T-helper 22 cell (primary cell): ENCODE measurements at places on chromosomes 16 and 17.

GRCh38 chr16:85220964-85221731 is 108.9 kb upstream of the CIBAR2 start:
- no peak for DNase-seq

DNA sequence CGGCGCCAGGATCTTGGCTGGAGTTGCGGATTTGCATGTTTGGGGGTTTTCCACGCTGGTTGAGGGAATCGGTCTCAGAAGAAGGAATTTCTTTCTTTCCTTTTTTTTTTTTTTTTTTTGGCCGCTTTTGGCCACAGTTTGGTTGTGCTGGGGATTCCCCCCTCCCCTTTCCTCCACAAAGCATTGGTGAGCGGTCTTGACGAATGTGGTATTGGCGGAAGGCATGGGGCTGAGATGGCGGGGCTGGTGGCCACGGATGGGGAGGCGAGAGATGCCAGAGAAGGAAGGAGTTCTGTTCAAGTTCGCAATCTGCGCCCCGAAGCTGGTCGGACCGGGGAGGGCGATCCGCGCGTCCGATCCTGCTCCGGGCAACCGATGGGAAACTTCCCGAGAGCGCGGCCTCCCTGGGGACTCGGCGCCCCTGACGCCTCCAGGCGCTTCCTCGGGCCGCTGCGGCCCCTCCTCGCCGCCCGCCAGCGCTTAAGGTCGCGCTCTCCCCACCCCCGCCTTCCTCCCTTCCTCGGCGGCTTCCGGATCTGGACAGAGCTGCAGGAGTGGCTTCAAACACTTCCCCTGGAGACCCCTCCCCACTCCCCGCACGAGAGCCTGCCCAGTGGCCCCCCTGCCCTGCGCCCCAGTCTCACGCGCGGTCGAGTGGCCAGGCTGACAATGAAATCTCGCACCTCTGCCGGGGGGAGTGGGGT is 43.2 kb downstream of the RAI1 start:
- DNase-seq = no peak

DNA sequence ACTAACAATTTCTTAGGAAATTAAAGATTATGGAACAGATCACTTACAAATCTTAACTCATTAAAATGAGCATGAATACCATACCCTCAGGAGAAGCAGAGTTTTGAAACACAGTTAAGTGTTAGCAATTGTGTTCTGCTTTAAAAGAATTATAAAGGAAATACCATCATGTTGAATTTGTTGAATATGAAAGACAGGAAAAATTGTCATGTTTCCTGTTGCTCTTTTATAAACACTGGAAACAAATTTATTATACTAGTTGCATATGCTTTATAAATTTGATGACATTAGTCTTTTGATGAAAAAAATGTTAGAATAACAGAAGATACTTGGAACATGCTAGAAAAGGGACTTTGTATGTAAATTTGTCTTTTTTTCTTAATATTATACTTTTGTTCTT is 59.7 kb downstream of the VMP1 start:
- DNase-seq = no peak

GRCh38 chr16:12145918-12146317 is 169.4 kb downstream of the SNX29 start:
- DNase-seq = no peak

DNA sequence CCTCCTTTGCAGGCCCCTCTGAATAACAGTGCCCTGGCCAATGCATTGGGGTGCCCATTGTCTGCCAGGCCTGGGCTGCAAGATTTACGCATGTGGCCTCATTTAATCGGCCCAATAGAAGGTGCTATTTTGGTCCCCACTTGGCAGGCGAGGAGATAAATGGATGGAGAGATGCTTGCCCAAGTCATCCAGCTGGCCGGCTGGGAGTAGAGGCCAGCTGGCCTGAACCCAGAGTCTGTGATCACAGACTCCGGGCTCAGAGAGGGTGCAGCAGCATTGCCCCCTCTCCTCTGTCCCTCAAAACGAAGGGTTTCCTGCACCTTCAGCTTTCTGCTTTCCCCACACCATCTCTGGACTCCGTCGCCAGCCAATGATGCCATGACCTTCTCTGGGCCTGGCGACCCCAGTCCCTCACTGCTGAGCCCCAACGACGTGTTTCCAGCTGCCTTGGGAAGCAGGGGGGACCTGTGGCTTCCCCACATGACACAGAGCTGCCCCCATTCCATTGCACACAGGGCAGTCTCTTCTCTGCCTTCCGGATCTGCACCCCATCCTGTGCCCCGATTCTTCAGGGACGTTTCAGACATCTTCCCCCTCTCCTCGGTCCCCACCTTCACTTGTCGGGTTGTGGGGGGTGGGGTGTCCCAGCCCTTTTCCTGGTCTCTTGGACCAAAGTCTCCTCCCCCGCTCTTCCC is 3.5 kb upstream of the ADGRG1 start:
- no peak for DNase-seq

- no peak for DNase-seq
Measured at GRCh38 chr16:86831366-86831765, 253.0 kb downstream of the FOXL1 start.

DNA sequence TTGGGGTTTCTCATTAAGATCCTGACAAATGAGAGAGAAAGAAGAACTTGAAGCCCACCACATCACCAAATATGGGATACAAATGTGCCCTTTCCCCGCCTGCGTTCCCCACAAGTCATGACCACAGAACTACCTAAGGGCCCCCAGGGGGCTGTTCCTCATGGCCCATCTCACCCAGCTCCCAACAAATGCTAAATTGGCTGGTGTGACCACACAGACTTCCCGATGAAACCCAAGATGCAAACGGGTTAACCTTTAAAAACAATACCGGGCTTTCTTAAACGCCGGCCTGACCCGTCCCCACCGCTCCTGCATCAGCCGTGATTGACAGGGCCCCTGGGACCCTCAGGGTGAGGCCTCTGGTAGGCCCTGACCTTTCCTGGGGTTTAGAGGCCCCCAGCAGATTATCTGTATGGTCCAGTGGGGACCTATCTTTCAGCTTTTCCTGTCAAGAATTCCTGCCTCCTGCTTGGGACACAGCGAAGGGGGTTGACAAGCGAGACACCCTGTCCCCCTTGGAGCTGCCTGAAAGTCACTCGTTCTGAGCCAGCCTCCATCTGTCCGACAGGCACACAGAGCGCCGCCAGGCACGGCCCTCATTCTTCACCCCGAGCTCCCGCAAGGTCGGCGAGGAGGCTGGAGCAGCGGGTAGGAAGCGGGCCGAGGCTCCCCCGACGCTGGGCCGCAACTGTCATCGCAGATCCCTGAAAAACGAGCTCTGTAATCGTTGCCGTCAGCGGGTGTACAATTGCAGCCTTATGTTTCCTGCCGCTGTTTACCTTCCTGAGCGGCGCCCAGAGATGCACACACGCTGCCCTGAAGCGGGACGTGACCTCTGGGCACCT is 300.1 kb downstream of the FOXL1 start:
- DNase-seq = no peak

DNA sequence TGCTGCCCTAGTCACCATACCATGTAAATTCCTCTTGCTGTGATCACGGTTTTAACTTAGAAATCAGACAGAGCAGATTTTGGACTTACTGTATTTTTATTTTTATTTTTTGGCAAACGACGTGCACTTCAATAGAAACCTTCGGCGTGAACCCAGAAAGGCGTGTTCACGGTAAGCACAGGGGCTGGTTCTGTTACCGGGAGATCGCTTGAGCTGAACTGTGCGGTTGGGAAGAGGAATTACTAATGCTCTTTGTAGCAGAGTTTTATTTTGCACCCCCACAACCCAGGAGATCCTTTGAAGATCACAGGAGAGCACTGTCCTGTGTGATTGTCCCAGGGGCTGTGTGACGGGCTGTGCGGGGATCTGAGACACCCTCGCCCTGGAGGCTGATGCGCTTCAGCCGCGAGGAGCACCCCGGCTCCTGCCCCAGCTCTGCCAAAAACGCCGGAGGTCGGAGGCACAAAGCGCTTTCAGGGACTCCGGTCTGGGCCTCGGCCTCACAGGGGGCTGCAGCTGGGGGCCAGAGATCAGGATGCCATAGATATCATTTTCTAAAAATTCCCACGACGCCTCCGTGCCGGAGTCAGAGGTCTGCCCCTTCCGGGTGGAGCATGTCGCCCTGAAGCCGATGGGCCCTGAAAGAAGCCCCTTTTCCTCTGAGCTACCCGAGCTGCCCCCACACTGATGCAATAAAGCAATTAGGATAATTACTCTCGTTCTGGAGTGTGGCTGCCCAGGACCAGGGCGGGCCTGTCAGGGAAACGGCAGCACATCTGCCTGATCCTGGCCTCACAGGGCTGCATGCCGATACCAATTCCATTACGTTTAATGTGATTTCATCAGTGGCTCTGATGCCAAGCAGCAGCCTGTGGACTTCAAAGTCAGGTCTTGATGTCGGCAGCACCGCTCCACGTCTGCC is 71.8 kb downstream of the LMF1 start:
- DNase-seq = no peak

DNA sequence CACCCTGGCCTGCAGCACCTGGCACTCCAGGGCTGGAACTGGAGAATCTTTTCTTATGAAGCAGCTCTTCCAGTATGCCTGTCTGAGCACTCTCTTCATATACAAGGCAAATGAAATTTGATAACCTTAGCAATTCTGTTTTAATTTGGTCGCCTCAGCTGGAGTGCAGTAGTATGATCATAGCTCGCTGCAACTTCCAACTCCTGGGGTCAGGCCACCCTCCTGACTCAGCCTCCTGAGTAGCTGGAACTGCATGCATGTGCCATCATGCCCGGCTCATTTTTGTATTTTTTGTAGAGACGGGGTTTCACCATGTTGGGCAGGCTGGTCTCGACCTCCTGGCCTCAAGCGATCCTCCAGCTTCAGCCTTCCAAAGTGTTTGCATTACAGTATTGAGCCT is 140.8 kb upstream of the CHMP6 start:
- DNase-seq = no peak

GRCh38 chr17:42240201-42240600 is 36.0 kb downstream of the STAT5B start:
- no peak for DNase-seq

GRCh38 chr16:23182679-23183542 is at the start of gene SCNN1G:
Gene SCNN1G, plus strand, starts transcription at chr16:23182745. Its CDS starts 3,527 bp downstream, at chr16:23186272.
- no peak for DNase-seq

DNA sequence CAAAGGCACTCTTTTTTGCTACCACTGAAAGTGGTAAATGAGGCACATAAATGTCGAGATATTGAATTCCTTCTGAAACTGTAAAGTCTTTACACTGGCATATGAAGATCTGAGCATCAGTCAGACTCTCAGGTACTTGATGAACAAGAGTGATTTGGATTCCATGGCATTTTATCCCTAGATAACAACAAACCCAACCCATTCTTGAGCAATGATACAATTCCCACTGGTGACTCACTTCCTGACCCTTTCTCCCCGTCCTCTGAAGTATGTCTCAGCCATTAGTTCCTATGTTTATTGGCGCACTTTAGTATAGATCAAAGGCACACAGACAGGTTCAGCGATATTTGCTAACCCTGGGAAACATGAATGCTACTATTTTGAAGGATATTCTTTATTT is 147.0 kb upstream of the RBFOX1 start:
- DNase-seq = no peak

GRCh38 chr16:81838794-81839193 is 59.7 kb downstream of the PLCG2 start:
- DNase-seq = no peak
